Cardiac muscle cell (in vitro differentiated cells and primary cell): ENCODE measurements at places on chromosomes 6 and 20. TPM values are rescaled to one million over a fixed set of nuclear protein-coding genes. Genes with fewer than 3 reads are reported as not detected.

BPI gene
- not detected in 2 replicates for total RNA-seq

SLX4IP gene
- 3.3 and 4.1 TPM in 2 replicates for total RNA-seq

ARFGEF2 gene
- 20.5 and 20.6 TPM in 2 replicates for total RNA-seq

MEP1A gene
- not detected in 2 replicates for total RNA-seq

ARMH2 gene
- not detected in 2 replicates for total RNA-seq

CBLN4 gene
- total RNA-seq, result not detected in 2 replicates

DBNDD2 gene
- total RNA-seq, result 51.2 and 62.9 TPM in 2 replicates

TBXT gene
- not detected in 2 replicates for total RNA-seq

FABP7 gene
- total RNA-seq, result 2.2 and 3.4 TPM in 2 replicates

BMP2 gene
- 301 and 343 TPM in 2 replicates for total RNA-seq

CLDN20 gene
- not detected in 2 replicates for total RNA-seq
